ENCODE measurements at places on chromosomes 13 and 19. TPM values are rescaled to one million over a fixed set of nuclear protein-coding genes. Genes with fewer than 3 reads are reported as not detected.

The LAIR2 gene
- total RNA-seq: not detected

The TEX101 gene
- total RNA-seq: not detected

The CNFN gene
- total RNA-seq: not detected

The FBN3 gene
- total RNA-seq: not detected

The TMEM255B gene
- total RNA-seq: 0.49 TPM

The ANGPTL8 gene
- total RNA-seq: not detected
